NCI-H446 treated with DMSO at 0.1 percent for 48 hours (cell line): ENCODE measurements at places on chromosomes 3 and 15.

DNA sequence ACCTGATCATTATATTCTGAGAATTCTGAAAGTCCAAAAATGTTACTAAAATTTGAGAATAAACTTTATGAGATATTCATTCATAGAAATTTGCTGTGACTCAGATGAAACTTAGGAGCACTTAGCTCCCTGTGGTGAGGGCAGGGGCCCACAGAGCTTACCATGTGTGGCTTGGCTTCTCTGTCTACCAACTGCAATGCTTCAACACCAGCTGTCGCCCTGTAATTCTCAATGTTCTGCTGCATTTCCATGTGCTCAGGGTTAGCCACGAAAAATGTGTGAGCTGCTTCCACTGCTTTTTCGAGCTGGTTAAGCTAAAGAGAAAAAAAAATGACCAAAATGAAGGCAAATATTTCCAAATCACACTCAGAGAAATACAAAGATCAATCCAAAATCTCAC lies 125.6 kb downstream of the P3H2 start:
- no peak for DNase-seq

DNA sequence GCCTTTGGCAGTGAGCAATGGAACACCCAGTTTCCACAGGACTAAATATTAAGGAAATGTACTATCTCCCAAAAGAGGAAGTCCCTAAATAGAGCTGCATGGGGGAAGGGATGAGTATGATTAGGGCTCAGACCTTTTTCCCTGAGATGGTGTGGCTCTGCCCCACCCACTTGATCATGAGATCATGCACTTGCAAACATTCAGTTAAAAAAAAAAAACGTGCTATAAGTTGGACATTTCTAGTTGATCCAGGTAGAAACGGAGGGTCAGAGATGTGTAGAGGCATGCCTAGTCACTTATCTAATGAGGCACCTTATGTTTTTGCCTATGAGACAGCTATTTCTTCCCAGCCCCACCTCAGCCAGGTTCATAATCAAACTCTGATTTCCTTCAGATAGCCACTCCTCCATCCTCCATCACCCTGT lies 24.5 kb upstream of the SSR3 start:
- DNase-seq = no peak

DNA sequence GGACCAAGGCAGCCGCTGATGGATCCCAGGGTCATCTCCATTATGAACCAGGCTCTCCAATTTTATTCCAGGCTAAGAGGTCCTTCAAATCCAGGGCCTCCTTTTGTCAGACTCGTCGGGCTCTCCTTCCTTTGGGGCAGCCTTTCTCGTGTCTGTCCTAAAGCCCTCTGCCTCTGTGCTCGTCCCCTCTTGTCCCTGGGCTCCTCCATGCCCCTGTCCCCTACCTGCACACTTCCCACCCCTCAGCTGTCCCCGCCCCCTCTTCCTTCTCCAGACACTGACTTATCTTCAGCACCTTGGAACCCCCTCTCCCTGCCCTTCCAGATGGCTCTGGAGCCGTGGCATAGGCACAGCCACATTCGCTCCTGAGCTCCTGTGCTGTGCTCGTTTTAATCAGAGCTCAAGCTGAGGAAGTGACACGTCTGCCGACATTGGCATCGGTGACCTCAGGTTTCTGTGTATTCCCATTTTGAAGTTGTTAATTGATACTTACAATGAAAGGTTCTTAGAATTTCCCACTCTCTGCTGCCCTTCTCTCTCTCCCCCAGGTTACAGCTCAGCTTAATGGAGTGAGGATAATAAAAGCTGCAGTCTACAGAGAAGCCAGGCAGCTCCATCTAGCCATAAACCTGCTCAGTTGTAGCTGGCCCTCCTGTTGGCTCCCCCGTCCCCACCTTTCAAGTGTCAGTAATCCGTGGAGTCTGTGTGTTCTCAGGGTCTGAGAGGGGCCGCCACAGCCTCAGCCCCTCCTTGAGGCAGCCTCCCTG lies 51.1 kb upstream of the SEC22A start:
- DNase-seq = no peak

DNA sequence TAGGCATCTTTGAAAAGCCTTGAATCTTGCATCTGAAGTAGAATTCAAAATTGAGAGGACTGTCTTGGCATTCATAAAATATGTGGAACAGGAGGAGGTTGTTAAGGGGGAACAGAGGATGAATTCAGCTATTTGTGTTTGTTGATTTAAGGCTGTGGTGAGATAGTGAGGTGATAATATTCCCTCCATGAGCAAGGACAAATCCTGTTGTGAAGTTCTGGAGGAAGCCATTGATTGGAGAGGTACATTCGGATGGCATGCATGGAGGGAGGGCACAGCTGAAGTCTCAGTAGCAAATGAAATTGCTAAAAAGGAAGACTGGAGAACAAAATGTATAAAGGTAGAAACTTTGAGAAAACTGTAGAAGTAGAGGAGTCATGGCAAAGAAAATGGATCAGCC lies 443.8 kb downstream of the NLGN1 start:
- DNase-seq = no peak

GRCh38 chr3:13462125-13462629 lies 17.9 kb upstream of the HDAC11 start:
- no peak for DNase-seq
